Neural progenitor cell (in vitro differentiated cells): ENCODE measurements at places on chromosomes 2 and 18. TPM values are rescaled to one million over a fixed set of nuclear protein-coding genes. Genes with fewer than 3 reads are reported as not detected.

GRCh38 chr2:178700922-178701342, 106.3 kb downstream of the TTN start:
- DNase-seq: peak; percentile 44

GRCh38 chr18:8186413-8186812, 422.8 kb upstream of the RAB12 start:
- DNase-seq: no peak

DNA sequence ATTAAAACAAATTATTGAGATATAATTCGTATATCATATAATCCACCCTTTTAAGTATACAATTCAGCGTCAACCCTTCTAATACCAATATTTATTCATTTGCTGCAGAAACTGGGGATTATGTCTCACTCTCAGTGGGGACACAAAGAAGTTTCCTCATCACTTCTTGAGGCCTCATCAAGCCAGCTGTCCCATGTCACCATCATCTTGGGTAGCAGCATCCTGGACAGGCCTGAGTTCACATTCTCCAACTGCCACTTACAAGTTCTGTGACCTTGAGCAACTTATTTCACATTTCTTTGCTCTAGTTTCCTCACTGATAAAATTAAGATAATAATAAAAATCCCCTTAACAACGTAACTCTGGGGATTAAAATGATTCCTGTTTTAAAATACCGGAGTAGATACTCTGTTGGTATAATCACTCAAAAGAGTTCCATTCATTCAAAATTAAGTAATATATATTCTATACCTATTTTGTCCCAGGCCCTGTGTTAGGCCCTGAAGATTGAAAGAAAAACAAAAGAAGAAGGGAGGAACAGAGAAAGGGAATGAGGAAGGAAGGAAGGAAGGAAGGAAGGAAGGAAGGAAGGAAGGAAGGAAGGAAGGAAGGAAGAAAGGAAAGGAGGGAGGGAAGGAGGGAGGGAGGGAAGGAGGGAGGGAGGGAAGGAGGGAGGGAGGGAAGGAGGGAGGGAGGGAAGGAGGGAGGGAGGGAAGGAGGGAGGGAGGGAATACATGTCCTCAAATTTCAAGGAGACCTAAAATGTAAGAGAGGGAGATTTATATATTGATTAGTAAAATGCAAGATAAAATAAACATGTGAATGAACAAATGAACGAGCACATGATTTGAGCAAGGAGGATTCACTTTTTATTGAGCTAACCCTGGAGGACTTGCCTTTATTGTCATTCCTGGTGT, 42.4 kb downstream of the NCKAP5 start:
- no peak for DNase-seq

GRCh38 chr2:241770185-241770935, 6.3 kb upstream of the GAL3ST2 start:
- DNase-seq: peak; percentile 64

DNA sequence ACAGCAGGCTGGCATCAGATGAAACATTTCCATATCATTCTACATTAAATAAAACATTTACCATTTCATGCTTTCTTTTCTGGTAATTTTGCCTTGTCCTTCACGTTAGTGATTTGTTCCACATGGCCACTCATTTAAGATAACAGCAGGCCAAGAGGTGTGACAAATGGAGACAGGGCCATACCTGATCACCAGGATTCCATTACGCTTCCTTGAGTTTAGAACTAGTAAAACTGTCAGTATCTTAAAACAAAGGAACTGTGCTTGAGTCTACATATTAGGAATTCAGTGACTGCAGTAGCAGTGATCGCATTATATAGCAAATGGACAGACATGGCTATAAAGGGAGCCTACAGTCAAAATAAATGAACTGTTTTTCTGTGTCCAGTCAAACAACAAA, 155.1 kb upstream of the FSHR start:
- DNase-seq: no peak

DNA sequence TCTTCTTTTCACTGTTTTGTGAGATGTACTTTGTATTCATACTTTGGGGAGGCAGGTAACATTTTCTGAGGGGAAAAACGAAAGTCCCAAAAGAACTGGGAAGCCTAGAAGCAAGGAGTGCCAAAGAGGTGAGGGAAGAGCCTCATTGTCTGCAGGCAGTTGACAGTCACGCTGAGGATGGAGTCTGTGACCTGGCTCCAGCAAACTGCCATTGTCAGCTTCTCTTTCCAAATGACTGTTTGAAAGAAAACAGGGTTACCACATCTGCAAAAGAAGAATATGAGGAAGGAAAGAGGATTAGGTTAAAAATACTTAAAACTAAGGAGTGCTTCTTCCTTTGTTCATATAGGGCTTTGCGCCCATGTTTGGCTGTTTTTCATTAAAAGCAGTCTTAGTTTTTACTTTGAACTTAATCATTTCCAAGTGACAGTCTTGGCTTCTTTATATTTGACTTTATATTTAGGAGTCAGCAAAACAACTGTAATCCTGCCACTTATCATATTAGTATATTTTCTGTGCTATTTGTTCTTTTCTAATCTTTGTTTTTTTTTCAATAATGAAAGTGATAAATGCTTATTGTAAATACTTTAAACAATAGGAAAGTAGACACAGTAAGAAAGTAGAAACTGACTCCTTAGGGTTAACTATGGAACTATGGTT, 35.0 kb downstream of the CERS6 start:
- no peak for DNase-seq

- DNase-seq: no peak
Measured at GRCh38 chr2:64928813-64929212, 60.4 kb upstream of the SLC1A4 start.

DNA sequence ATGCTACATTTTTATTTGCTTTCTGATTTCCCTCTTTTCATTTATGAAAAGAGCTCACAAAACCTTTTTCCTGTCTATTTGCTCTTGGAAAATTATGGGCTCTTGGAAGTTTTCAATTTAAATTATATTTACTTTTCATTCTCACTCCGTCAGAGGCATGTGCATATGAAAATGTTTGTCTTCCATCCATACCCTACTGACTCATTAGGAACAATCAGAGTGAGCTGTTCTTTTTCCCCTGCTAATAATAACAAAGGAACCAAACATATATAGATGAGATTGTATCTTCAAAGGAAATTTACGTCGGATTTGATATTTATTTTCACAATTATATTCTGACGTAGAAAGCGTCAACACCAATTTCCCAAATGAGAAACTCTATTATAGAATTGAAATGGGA, 1101.2 kb downstream of the TSN start:
- DNase-seq: no peak

DNA sequence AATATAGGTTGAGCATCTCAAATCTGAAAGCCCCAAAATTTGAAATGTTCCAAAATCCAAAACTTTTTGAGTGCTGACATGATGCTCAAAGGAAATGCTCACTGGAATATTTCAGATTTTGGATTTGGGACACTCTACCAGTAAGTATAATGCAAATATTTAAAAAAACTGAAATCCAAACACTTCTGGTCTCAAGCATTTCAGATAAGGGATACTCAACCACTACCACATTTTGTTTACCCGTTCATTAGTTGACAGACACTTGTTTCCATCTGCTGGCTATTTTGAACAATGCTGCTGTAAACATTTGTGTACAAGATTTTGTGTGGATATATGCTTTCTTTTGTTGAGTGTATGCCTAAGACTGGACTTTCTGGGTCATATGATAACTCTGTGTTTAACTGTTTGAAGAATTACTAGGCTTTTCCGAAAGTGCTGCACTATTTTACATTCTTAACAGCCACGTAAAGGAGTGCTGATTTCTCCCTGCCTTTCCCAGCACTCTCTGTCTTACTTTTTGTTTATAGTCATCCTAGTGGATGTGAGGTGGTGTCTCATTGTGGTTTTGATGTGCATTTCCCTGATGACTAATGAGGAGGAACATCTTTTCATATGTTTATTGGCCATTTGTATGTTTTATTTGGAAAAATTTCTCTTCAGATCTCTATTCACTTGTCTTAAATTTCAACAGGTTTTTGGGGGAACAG, 19.5 kb upstream of the DCDC2C start:
- DNase-seq: no peak

GRCh38 chr2:27747827-27748352, 23.6 kb upstream of the MRPL33 start:
- no peak for DNase-seq

DNA sequence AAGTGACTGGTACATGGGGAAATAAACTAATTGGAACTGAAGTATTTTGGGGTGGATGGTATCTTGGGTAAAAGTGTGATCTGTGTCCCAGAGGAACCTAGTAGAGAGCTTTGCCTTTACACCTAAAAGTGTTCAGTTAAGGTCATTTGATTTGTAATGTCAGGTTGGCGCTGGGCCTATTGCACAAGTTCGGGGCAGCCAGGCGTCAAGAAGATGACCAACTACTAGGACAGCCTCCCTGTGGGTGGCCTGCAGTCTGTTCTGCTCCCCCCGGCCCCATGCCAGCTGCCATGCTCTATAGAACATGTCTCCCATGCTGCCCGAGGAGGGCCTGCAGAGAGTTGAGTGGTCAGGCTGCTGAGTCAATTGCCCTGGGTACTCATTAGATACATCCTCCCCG, 10.1 kb downstream of the RRM2 start:
- DNase-seq: no peak

DNA sequence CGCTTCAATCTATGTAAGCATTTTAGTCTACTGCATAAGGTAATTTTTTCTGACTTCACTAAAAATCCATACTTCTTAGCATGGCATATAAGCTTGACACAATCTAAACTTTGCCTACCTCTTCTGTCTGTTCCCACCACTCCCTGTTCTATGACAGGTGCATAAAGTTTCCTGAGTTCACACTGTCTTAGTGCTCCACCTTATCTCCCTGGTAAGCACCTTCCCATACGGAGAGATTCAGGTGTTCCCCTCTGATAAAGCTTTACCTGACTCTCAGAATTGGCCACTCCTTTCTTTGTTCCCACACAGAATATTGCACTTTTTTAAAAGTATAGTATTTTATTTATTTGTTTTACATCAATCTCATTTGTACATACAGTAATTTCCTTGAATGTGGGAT, 16.8 kb upstream of the ITGA4 start:
- DNase-seq: no peak

- DNase-seq: no peak
Measured at GRCh38 chr2:234768608-234769196, 183.1 kb upstream of the SH3BP4 start.

DNA sequence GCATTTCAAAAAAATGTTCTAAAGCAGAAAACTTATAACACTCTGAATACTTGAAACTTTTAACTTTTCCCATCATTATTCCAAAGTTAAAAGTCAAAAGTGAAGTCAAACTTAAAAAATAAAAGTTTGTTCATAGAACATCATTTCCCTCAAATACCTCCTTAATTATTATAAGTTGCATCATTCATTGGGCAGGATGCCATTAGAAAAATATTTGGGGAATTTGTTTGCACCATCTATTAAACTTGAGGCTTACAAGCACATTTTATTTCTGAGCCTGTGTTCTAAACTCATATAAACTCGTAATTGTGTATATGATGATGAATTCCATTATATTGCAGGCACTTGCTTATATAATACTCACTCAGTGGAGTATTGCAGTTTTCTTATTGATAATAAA, 588.0 kb upstream of the NRXN1 start:
- DNase-seq: no peak

DNA sequence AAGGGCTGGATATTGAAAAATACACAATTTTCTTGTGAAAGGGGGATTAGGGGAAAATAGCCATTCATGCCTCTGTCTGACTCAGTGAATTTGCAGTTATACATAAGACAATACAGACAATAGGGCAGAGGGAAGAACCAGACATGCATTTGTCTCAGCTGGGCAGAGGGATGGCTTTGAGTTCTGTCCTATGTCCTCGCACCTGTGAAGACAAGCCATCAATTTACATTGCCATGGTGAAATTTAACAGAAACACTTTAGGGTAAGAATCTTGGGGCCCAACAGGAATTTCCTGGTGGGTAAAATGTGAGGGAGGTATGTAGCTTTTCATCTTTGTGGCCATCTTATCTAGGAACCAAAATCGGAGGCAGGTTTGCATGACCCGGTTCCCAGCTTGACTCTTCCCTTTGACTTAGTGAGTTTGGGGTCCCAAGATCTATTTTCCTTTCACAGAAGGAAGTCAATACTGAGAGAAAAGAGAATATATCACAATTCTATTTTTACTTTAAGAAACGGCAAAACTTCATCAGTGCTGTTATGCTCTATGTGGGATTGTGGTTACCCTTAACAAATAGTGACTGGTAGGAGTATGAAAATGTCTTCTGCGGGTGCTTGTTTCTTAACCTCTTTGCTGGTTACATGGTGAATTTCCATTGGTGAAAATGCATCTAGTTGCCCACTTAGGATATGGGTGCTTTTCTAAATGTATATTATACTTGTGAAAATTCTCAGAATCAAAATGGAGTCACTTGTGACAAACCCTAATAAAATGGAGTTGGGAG, 221.8 kb downstream of the SPP2 start:
- DNase-seq: no peak

SERPINB3 gene
- not detected in 2 replicates for total RNA-seq

TMEM237 gene
- total RNA-seq: 58.0 and 82.9 TPM in 2 replicates

TMEM169 gene
- 17.9 and 19.6 TPM in 2 replicates for total RNA-seq

EML6 gene
- total RNA-seq: 0.39 and 1.6 TPM in 2 replicates

CYP26B1 gene
- 0.21 and 1.2 TPM in 2 replicates for total RNA-seq

TGFA gene
- total RNA-seq: 0.37 TPM in 1 of 2 replicates, not detected in the other
